ENCODE measurements at places on chromosomes 6 and 20. TPM values are rescaled to one million over a fixed set of nuclear protein-coding genes. Genes with fewer than 3 reads are reported as not detected.

Gene FKBP5
- 78.4 TPM for total RNA-seq

Gene NDRG3
- 7.6 TPM for total RNA-seq

Gene ZNF831
- 0.04 TPM for total RNA-seq

- DNase-seq: no peak
Measured at GRCh38 chr20:17951323-17951722, 17.3 kb downstream of the SNX5 start.

- no peak for DNase-seq
Measured at GRCh38 chr20:14553774-14554534, 216.5 kb upstream of the FLRT3 start.

DNA sequence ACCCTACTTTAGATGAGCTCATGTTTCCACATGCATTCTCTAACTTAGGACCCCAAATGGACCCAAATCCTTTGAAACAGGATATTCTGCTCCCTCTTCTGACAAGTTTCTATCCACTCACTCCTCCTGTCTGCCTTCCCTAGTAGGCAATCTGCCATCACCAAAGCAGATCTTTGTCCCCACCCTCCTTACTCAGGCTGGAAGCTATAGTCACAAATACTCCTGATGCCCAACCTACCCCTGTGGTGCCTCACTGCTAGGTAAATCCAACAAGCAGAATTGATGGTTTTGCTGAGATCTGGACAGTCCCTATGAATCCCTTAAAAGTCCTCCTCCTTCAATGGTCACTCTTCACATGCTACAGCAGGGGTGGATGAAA lies 21.7 kb downstream of the ELOVL5 start:
- DNase-seq: no peak

- DNase-seq: no peak
Measured at GRCh38 chr6:170296746-170297575, 6.1 kb upstream of the DLL1 start.
